ENCODE measurements at places on chromosomes 3 and 15.
A peak's percentile ranks its signal among the peaks of the same experiment; 100 is the strongest.

GRCh38 chr3:10583798-10584708, 78.7 kb upstream of the ATP2B2 start:
- DNase-seq = no peak

- no peak for DNase-seq
These were observed 12.8 kb downstream of the WDR48 start for GRCh38 chr3:39064646-39065045.

- DNase-seq = no peak
These were observed 170.9 kb downstream of the ERC2 start for GRCh38 chr3:56297281-56297840.

GRCh38 chr3:11953350-11953749, 50.8 kb upstream of the SYN2 start:
- DNase-seq = no peak

DNA sequence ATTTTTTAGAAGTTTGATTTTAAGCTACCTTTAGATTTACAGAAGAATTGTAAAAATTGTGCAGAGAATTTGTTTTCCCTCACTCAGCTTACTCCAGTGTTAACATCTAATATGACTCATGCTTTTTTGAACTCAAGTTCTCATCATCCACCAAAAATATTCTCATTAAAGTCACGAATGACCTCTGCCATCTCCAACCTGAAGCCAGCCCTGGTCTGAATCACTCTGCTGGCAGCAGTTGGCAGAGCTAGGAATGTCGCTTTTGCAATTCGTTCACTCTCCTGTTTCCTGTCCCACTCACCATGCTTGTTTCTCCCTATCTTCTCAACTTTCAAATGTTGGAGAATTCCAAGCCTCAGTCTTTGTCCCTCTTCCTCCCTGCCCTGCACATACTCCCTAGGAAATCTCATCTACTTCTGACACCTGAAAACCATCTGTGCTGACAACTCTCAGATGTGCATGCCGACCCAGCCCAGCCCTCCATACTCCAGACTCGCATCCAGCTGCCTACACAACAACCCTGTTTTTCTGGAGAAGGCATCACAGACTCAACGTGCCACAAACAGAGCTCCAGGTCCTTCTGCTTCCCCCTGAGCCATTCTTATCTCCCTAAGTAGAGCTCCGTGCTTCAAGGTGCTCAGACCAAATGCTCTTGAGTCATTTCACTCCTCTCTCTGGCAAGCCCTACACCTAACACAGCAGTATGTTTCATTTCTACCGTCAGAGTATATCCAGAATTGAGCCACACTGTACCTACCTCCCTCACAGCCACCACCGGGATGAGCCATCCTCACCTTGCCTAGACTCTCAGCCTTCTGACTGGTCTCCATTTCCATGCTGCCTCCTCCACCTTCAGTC, 24.9 kb downstream of the PRR23E start:
- DNase-seq = no peak

DNA sequence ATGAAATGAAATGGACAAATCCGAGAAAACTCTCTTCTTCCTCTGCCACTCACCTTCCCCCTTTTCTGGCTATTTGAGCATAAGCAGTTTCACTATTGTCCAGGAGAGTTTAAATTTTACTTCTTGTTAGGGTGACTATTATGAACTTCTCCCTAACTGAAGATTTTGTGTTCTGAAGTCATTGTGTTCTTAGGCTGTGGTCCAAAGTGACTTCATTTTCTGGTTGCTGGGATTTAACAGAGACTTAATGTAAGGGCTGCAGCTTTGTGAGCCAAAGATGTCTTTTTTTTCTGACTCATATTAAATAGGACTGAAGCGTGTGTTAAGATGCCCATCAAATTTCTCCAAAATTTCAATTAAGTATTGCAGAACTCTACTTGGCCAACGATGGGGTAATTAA, 46.5 kb upstream of the FSTL1 start:
- DNase-seq = no peak

DNA sequence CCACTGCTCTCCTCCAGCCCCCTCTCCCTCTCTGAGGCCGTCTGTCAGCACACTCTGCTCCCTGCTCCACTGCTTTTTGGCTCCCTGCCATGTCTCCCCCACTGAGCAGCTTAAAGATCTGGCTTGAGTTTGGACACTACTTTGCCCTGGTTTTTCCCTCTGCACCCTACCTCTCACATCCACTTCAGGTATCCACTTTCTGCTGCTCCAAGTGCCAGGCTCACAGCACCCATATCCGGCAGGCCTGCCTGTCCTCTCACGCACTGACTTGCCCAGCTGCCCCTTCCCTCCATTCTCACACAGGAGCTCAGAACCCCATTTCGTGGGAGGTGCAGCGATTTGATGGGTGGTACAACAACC, 3.7 kb downstream of the DUOX1 start:
- DNase-seq = no peak

GRCh38 chr15:79629687-79630086, 197.6 kb downstream of the MINAR1 start:
- no peak for DNase-seq

DNA sequence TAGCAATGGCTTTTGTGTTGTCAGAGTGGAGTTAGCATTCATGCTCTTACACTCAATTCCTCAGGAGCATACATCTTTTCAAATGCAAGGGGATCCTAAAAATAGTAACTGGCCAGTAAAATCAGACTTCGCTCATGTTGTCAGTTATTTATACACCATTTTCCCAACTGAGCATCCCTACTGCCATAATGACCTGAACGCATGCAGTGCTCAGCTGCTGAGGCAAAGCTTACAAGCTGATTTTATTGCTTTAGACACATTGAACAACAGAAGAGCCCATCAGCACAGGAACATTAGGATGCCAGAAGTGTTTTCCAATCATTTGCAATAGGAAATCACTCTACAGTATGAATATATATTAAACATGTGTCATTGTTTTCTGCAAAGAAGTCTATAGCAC, 689.7 kb upstream of the BCHE start:
- DNase-seq = no peak

- DNase-seq = no peak
These were observed 1.3 kb downstream of the CACNA1D start for GRCh38 chr3:53495520-53496391.

DNA sequence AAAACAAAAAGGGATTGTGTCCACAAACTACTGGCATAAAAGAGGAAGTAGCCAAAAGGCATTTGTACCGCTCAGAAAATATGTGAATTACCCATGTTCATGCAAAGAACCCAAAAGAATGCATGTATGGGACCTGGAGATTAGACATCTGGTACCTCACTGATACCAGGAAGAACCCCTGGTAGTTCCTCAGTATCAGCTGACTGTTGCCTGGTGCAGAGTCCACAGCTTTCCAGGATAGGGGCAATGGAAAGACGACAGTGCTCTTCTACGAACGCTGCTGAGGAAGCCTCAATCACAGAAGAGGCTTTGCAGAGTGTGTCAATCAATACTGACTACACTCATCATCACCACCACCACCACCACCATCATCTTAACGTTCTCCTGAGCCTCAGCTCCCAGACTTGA, 63.3 kb downstream of the ATP8B4 start:
- no peak for DNase-seq

DNA sequence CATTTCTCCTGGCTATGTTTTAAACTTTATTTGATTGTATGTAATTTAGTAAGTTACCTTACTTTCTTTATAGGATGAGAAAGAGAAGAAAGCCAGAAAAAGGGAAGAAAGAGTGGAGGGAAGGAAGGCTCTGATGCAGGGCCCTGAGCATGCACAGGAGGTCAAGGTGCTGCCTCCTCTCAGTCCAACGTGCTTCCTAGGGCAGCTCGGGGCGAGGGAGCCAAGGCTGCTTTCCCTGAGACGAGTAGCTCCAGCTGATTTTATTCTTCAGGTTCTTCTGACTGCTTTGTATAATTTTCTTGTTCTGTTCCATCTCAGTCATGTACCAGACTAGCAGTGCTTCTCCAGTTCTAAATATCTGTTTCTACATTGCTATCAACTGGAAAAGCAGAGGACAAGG, 3.4 kb downstream of the CORO2B start:
- no peak for DNase-seq

DNA sequence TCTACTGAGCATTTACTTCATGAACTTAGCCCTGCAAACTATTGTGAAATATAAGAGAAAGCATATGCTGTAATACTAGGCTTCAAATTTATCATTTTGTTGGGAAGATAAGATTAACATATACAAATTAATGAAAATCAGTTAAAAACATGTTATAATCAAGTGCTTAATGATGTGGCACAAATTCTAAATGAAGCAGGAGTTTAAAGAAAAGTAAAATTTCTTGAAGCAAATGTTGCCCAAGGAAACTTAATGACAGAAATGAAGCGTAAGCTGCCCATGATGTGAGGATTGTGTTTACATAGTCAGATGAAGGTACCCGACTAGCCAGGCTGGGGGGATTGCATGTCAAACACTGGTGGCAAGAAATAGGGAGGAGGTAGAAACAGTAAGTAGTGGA, 103.1 kb upstream of the GAP43 start:
- no peak for DNase-seq

GRCh38 chr15:39628546-39629257, 47.8 kb downstream of the THBS1 start:
- DNase-seq = no peak

GRCh38 chr15:96160269-96160668, 170.2 kb upstream of the NR2F2 start:
- DNase-seq = no peak

DNA sequence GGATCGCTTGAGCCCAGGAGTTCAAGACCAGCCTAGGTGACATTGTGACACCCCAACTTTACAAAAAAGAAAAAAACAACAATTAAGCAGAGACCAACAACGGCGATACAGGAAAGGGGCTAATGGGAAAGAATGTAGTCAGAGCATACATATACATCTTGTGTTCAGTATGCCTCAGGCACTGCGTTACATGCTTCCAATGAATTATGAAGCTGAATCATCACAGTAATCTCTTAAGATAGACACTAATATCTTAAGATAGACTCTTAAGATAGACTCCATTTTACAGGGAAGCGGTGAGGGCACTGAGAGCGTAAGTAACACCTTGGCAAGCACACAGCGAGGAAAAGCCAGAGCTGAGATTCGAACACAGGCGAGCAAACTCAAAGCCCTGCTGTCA, 6.1 kb upstream of the LDHAL6B start:
- no peak for DNase-seq

- no peak for DNase-seq
These were observed 1.0 kb upstream of the CCR5 start for GRCh38 chr3:46369675-46370132.

GRCh38 chr3:187063286-187064121, 75.8 kb downstream of the RPL39L start:
- DNase-seq = no peak

GRCh38 chr15:39359771-39360170, 221.1 kb upstream of the THBS1 start:
- DNase-seq = no peak

- no peak for DNase-seq
These were observed 20.2 kb upstream of the TNFSF10 start for GRCh38 chr3:172543419-172543818.

DNA sequence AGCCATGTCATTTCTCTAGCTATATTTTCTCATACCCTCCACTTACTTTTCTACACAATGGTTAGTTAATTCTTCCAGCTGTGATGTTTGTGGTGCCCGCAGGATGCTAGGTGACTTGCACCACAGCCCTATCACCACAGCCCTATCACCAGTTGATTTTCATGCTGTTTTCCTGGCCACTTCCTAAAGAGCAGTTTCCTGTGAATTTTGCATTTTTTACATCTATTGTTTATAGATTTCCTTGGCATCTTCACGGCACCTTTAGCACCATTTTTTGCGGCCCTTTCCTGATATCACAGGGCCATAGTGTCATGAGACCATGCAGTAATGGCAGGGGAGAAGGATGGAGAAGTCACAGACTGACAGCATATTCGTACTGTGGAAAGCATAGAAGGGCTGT, 132.9 kb upstream of the PRICKLE2 start:
- DNase-seq = no peak

GRCh38 chr15:50247819-50248655, 17.5 kb downstream of the HDC start:
- DNase-seq = peak; percentile 17

GRCh38 chr3:83438188-83438587, 1520.6 kb upstream of the CADM2 start:
- no peak for DNase-seq

DNA sequence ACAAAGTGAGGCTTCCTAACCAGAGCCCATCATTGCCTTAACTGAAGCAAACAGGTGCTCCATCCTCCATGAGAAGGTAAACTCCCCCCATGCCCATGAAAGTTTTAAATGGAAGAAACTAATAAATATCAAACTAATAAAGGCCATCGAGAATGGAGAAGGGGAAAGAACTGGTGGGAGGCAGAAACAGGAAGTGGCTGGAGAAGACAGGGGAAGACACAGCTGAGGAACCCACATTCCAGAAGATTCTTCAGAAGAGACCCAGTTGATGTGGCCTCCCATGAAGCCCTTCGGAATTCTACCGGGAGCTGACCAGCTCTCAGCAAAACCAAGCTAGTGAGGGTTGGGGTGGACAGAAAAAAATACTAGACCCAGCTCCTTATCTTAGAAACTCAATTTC, 41.6 kb downstream of the SH3BP5 start:
- no peak for DNase-seq

GRCh38 chr15:100690032-100690794, 87.8 kb downstream of the ASB7 start:
- no peak for DNase-seq

- no peak for DNase-seq
These were observed 121.3 kb upstream of the WNT7A start for GRCh38 chr3:14001136-14001535.

DNA sequence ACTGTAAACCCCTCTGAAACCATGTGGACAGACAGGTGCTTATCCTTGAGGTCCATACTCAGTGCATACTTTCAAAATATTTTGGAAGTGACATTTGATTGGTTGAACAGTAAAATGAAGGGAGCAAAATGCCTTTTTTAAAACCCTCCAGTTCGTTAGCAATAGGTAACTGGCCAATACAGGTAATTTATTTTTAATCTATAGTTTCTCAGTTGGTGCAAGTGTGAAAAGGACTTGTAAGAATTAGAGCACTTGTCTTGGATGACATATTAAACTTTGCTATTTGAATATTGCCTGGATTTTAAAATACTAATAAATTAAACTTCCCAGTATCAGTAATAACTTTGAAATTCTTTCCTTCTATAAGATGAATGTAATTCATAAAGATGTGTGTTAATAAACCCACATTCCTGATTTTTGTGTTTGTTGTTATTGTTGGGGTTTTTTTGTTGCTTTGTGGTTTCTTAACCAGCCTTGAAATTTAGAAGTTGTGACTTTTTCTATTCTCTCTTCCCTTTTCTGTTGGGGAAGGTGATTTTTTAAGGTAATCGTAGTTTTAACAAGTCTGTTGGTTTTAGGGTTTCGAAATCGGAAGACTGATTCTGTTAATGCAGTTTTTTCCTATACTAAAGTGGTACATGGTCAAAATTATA, 90.0 kb downstream of the STT3B start:
- no peak for DNase-seq

GRCh38 chr3:16240229-16241023, 24.3 kb downstream of the DPH3 start:
- no peak for DNase-seq

DNA sequence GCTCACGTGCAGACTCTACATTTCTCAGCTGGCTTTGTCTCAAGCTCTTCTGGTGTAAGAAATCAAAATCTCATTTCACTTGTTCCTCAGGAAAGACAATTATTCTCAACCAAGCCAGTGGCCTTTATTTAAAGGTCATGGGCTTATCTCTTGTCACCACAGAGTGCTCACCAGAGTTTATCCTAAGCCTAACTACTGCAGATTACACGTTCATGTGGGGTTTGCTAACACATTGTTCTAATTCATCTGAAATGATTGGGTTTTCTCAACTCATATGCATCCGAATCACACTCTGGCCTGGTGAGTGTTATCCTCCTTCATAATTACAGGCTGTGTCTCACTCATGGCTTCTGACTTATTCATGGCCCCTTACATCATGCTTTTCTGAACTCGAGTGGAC, 83.3 kb upstream of the TSC22D2 start:
- no peak for DNase-seq

- no peak for DNase-seq
These were observed 194.4 kb downstream of the MEIS2 start for GRCh38 chr15:36905908-36906307.

Data from naive thymus-derived CD8-positive, alpha-beta T cell (primary cell).